MCF 10A (cell line): ENCODE measurements at places on chromosomes 2 and 18.

DNA sequence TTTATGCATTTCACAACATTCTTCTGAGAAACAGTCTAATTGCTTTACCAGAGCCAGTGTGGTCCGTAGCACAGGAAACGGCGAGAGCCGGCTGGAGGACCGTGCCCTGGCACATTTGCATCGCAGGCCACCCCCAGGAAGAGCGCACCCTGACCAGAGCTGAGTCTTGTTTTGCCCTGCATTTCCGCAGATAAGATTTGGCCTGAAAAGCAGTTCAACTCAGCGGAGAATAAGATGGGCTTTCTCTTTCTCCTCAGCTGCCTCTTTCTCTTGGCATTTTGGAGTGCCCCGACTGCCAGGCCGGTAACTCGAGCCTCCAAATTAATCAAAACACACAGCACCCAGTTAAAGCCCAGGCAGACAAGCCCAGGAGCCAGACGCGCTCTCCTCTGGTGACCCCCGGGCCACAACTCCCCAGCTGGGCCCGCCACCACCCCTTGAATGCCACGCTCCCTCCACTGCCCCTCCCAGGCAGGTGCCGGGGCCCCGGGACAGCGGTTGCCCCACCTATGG, 464 bp downstream of the COL4A4 start:
- peak; percentile 16 for DNase-seq

- no peak for DNase-seq
These were observed 503.8 kb upstream of the NRXN1 start for GRCh38 chr2:51535763-51536162.

DNA sequence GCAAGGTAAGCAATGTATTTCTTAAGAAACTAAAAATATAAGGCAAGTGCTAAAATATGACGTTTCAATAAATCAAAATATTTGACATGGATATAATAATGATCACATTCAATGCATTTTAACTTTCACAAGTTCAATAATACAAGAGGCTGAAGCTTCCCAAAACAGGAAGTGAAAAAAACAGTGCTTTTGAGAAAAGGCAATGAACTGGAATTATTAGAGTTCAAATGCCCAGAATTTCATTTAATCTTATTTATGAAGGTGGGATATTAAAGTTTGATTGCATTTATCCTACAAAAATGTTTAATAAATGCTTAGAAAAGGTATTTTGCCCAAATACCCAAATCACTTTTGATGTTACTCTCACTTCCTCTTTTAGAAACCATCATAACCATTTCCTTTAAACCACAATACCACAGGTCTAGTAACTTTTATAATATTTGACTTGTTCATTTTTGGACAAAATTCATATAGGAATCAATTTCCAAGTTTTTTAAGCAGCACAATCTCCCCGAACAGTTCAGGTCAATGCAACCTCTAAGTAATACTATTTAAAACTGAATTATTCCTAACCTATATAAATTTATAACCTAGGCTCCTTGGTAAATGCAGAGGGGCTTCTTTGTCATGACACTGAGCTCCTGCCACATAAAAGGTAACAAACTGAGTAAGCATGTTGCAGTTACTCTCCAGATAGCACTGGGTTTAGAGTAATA, 2.1 kb downstream of the NCKAP1 start:
- no peak for DNase-seq

GRCh38 chr2:22748909-22749308, 636.1 kb upstream of the KLHL29 start:
- DNase-seq = no peak

GRCh38 chr2:237819231-237819630, 20.7 kb downstream of the RBM44 start:
- no peak for DNase-seq

DNA sequence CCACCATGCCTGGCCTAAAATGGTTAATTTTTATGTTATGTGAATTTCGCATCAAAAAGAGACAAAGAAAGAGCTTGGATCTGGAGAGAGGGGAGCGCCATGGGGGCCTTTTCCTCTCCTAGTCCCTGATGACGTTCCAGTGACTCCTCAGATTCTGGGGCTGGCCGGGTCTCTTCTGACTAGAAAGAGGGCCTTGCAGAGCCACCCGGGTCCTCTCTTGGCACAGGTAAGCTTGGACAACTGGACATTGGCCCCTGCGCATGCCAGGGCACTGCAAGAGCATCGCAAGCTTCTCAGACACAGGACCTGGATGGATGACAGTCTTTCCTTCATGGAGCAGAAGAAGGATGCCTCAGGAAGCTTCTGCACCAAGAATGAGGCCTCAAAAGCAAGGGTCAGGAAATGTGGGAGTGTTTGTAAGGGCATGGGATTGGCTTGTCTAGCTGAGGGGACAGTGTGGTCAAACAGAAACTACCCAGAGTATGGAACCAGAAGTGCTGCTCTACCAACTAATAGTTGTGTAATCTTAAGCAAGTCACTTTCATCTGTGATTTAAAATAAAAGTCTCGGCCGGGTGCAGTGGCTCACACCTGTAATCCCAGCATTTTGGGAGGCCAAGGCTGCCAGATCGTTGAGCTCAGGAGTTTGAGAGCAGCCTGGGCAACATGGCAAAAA, 35.2 kb downstream of the FOSL2 start:
- no peak for DNase-seq

DNA sequence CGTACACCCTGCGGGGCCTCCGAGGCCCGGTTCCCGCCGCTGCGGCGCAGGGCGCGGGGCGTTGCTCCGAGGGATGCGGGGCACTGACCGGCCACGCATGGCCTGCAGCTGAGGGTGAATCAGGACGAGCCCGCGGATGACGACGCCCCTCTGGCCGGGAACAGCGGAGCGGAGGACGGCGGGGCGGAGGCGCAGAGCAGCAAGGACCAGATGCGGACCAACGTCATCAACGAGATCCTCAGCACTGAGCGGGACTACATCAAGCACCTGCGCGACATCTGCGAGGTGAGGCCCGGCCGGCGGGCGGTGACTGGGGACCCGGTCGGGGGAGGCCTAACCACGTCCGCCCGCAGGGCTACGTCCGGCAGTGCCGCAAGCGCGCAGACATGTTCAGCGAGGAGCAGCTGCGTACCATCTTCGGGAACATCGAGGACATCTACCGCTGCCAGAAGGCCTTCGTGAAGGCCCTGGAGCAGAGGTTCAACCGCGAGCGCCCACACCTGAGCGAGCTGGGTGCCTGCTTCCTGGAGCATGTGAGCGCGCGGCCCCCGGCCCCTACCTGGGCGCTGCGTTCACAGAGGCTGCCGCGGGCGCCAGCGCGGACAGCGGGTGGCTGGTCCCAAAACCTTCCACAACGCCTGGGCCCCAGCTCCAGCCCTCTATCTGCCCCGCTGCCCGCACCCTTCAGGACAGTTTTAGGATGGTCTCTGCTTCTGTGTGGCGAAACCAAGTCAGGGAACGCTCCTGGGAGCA, 53.2 kb downstream of the FAM168B start:
- no peak for DNase-seq

DNA sequence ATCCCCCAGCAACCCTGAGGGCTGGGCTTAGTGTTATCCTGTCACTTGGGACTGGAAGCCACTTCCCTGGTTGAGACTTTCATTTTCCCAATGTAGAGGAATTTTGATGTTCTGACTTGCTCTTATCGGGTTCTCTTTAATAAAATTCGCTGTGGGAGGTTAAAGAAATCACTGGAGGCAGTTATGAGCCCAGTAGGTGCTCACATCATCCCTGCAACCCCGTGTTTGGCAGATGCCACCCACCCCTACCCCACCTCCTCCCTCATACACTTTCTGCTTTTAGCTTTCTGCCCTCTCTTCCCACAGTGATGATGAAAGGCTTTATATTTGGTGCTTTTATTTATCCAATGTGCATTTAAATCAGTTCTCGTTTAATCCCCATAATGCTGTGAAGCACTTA, 106.6 kb downstream of the MAPK4 start:
- no peak for DNase-seq

- DNase-seq = no peak
These were observed 20.0 kb downstream of the ELP2 start for GRCh38 chr18:36149514-36150289.

GRCh38 chr18:32974421-32975162, 201.8 kb upstream of the KLHL14 start:
- no peak for DNase-seq

- peak; percentile 23 for DNase-seq
These were observed 88.3 kb downstream of the SLC8A1 start for GRCh38 chr2:40363631-40364030.

- no peak for DNase-seq
These were observed 296.3 kb upstream of the SIX2 start for GRCh38 chr2:45305599-45305998.

- no peak for DNase-seq
These were observed 71.9 kb downstream of the MOGAT1 start for GRCh38 chr2:222743251-222743812.

- peak; percentile 87 for DNase-seq
These were observed 145.5 kb upstream of the CTAGE1 start for GRCh38 chr18:22563164-22563583.

GRCh38 chr2:200442471-200442870, 67.4 kb downstream of the KCTD18 start:
- no peak for DNase-seq

- no peak for DNase-seq
These were observed 247.0 kb downstream of the TFCP2L1 start for GRCh38 chr2:121038031-121038430.

- no peak for DNase-seq
These were observed 200.0 kb upstream of the MEX3C start for GRCh38 chr18:51397347-51397962.

DNA sequence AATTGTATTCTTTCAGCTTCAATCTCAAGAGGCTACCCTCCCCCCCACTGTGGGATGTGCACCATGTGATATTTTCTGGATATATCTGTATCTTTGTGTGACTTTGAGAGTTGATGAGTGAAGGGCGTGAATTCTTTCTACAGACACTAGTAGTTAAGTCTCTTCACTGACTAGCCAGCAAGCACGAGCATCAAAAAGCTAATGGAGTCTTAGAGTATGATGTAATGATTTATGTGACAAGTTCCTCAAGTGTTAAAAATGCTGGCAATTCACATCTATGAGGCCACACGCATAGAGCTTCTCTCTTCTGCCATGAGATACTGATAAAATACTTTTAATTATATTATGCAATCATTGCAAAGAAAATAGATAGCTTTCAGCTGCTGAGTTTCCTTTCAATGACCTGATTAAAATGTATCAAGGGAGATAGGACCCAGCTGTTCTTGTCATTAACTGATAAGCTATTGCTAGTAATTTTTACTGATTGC, 304.8 kb downstream of the TRIB2 start:
- no peak for DNase-seq

DNA sequence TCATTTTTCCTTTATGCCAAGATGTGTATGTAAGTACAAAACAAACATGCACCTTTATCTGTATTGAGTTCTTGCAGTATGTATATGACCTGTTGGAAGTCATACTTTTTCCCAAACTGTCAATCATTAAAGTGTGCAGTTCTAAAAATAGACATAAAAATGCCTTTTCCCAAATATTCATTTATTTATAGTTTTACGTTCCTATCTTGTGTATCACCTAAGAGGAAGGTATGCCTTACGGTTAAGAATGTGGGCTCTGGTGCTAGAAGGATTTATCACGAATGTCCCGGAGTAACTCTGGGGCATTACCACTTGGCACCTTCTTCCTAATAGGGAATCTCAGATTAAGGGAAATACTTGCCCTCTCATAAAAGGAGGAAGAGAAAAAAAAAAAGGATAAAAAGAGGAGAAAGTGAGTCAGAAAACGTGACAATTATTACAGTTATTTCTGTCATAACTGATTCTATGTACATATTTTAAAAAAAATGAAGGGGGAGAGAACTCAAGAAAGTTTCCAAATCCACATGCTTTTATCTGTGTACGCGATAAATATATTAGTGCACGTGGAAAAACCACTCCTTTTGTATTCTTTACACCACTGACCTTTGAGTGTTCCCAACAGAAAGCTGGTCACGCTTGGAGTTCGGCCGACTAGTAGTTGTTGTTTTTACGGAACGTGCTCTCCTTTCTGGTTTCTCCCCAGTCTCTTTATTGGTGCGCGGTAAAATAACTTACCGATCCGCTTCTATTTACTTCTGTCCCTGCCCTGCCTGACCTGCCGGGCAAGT, 721 bp downstream of the MCEE start:
- DNase-seq = peak; percentile 12

DNA sequence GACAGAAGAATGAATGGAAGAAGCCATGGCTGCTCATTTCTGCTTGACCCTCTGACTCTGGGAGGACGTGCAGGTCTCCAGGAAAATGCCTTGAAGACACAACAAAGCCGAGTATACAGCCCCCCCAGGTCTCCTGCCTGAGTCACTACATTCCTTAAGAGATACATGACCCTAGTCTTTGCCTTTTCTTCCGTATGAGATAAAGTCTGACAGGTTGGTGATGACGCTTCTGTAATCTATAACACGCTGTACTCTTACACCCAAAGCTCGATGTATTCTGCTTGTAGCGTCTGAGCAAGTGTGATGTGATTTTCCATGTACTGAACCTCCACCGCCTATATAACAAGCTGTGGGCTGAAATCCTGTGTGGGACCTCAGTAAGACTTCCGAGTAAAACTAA, 77.3 kb downstream of the KCTD1 start:
- DNase-seq = no peak

- peak; percentile 40 for DNase-seq
These were observed 55.6 kb downstream of the TGFA start for GRCh38 chr2:70498054-70498453.

- no peak for DNase-seq
These were observed 174.6 kb upstream of the ALPP start for GRCh38 chr2:232203936-232204335.

DNA sequence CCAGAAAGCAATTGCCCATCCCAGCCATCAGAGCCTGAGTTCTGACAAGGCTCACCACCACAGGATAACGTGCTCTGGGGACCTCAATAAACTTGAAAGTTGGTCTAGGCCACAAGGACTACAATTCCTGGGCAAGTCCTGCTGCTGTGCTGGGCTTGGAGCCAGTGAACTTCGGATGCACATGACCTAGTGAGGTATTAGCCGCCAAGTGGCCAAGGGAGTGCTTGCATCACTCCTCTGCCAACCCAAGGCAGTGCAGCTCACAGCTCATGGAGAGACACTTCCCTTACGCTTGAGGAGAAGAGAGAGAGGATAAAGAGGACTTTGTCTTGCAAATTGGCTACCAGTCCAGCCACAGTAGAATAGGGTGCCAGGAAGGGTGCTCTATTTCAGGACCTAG, 219.6 kb downstream of the MBD2 start:
- DNase-seq = peak; percentile 43

DNA sequence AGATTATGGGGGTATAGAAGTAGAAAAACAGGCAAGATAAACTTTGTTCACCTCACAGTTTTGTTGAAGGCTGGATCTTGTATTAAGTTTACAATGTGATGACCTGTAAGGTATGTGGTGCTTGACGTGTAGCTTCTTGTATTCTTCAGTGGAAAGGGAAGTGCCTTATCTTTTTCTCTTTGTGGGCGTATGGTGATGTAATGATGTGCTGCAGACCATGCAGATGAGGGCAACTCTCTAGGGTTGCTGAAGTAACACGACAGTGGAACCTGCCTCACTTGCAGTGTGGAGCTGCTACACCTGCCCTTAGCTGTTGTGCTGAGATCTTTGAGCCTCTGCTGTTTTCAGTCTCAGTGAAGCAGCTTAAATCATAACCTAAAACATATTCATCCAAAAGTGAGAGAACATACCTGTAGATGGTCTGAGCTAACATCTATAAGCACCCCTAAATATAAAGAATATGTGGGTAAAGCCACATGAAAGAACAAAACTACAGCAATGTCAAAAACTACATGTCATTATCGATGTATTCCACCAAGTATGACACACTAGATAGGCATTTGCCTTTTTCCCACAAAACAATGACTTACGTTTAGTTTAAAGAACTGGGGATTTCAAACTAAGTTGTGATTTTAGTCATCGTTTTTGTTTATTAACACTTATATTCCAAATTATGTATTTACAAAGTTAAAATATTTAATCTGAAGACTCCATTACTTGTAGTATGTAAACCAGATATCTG, 1144.1 kb downstream of the CNTNAP5 start:
- peak; percentile 27 for DNase-seq

GRCh38 chr2:205169464-205169863, 512.8 kb upstream of the NRP2 start:
- DNase-seq = no peak
